ENCODE measurements at places on chromosomes 7 and 10.

DNA sequence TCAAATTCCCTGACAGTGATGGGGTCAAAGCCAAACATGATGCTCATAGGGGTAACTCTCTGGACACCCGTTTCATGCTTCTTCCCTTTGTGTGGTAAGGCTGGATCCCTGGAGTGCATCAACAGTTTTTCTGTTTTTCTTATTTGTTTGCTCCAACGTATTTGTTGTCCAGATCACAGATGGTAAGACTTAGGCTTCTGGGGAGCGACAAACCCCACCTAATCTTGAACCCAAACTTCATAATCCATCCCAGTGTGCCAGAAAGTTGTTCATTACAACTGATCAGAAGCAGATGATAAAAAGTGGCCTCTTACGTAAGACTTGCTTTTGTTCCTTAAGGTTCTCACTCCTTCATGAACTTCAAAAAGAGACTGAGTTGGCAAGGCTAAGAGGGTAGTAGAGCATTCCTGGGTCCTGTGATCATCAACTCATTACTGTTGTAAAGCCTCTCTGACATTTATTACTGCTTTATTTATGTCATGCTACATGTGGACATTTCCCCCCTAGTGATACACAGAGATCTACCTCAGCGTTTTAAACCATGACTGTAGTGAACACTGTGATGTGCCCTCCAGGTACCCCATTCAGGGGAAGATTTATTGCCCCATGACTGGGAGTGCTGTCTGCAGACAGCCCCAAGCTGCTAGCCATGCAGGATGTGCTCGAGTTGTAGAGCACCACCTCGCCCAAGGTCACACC is 125.6 kb downstream of the CCDC71L start:
- no peak for DNase-seq

GRCh38 chr7:116159711-116160110 is 50.6 kb upstream of the TES start:
- DNase-seq: no peak

GRCh38 chr10:12605580-12606405 is 256.4 kb downstream of the CAMK1D start:
- no peak for DNase-seq

DNA sequence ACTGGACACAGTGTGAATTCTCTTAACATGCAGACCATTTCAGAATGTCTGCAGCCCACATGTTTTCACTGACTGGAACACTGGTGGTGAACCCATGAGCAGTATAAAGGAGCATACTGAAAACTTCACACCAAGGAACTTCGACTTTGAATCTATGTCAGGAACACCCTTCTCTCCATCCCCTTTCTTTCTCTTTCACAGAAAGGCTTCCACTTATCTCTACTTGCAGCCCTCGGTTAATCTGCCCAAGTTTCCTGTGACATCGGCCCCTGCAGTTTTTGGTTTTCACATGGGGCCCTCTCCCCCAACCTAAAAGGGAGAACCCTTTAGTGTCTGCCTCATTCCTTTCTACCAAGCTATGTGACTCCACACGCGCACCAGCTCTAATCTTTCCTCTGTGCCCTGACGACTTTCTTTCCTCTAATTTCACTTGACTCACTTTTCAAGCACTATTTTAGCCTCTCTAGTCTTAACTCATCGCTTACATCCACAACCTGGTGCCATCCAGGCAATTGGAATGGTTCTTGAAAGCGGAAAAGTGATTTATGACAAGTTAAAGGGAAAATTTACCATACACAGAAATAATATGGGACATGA is 70.1 kb downstream of the RELN start:
- DNase-seq: no peak

DNA sequence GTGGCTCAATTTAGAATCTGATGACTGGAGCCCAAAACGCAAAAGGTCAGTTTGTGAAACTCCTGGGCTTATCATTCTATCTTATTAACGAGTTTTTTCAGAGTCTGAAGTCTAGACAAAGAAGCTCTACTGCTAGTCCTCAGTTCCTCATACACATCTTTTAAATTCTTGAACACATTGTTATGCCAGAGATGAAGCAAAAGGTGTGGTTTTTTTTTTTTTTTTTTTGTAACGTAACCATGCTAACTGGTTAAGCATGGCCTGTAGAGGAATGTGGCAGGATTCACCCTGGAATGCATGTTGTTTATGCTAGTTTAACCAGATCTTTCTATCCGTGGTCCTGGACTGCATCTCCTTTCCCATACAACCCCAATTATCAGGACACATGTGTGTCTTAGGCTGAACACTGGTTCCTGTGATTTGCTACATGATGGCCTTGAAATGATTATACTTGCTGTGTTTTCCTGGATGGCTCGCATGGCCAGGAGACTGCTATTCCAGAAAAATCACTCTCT is 79.3 kb upstream of the MDFIC start:
- no peak for DNase-seq

All from left forelimb (tissue), 1 donor.